ENCODE measurements at places on chromosomes 7 and 10.

GRCh38 chr10:49827297-49827696 is 65.2 kb upstream of the OGDHL start:
- DNase-seq = no peak

GRCh38 chr10:62545160-62546066 is 171.2 kb downstream of the ZNF365 start:
- no peak for DNase-seq

GRCh38 chr7:44309271-44310091 is 15.9 kb downstream of the CAMK2B start:
- DNase-seq = peak; percentile 31

GRCh38 chr10:84155521-84155920 is 16.2 kb downstream of the GHITM start:
- no peak for DNase-seq

- no peak for DNase-seq
These were observed 32.3 kb downstream of the GPR22 start for GRCh38 chr7:107502154-107502553.

GRCh38 chr10:107614939-107615685 is 450.6 kb upstream of the SORCS1 start:
- DNase-seq = no peak

GRCh38 chr7:100090527-100091410 is 2.0 kb downstream of the COPS6 start:
- no peak for DNase-seq

DNA sequence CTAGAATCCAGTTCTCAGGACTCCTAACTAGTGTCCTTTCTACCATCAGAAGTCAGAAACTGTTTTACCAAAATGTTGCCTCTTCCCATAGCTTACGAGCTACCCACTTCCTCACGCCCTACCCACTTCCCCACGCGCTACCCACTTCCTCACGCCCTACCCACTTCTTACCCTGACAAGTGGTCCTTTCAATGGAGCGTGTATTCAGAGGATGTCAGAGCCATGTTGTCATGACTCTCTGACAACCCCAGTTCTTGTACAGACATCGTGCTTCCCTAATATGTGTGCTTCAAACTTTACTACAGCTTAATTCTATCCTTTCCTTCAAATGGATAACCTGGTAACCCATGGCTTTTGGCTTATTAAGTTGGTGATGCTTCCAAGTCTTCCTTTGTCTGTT is 84.8 kb upstream of the PHF14 start:
- no peak for DNase-seq

- DNase-seq = no peak
These were observed 15.5 kb downstream of the TWIST1 start for GRCh38 chr7:19101909-19102308.

DNA sequence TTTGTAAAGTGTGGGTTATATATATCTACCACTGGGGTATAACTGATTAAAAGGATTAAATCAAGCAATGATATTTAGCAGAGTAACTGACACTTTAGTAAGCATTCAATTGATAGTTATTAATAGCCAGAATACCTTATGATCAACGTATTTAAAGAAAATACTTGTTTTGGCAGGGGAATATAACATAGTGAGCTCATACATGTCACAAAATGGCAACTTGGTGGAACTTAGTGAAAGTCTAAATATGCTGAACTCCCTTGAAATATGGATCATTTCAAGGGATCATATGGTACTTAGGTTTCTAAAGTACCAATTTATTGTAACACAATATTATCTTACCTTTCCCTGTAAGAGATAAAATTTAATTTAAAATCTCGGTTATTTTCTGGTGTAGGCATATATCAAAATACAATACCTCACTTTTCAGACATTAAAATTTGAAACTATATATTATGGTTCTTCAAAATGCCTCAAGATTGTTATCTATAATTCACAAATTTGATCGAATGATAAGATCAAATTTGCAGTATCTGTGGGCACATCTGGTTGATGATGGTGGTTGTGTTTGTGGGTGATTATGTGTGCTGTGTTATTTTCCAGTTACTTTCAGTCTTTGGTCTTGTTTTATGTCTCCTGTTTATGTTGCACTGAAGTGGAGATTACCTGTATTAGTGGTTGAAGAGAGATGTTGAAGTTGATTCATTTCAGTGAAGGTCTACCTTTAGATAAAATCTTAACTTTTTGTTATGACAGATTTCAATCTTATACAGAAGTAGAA is 5.2 kb downstream of the ARL4A start:
- DNase-seq = no peak

- no peak for DNase-seq
These were observed 28.6 kb downstream of the VIM start for GRCh38 chr10:17256627-17257026.

DNA sequence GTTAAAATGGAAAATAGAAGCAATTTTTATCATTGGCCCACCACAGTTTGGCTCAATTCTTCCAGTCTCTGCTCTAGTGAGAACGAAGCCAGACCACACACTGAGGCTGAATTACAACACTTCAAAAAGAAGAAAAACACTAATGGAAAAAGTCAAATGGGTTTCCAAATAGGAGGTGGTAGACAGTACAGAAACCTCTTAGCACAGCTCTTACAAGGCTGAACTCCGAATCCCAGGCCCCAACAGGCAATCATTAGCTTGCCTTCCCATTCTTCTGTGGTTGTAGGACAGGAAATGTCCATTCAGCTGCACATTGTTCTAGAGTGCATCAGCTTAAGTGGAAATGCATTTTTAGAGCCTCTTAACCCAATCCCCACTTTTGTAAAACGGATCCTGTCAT is 115.1 kb upstream of the MEOX2 start:
- DNase-seq = no peak

- DNase-seq = no peak
These were observed 101.8 kb downstream of the GNAT3 start for GRCh38 chr7:80410081-80410480.
